Left lobe of liver (tissue), 2 donors: ENCODE measurements at places on chromosomes 2 and 18. TPM values are rescaled to one million over a fixed set of nuclear protein-coding genes. Genes with fewer than 3 reads are reported as not detected.

The SMYD5 gene
- 6.0 TPM for total RNA-seq

The GDF7 gene
- total RNA-seq, result 3.5 TPM

The IL36G gene
- 0.20 TPM for total RNA-seq

The SULT1C2 gene
- total RNA-seq, result 1.9 TPM

The AGXT gene
- total RNA-seq, result 1,805 TPM

The ID2 gene
- total RNA-seq, result 121 TPM

The UGT1A1 gene
- 152 TPM for total RNA-seq

The ANKRD62 gene
- total RNA-seq, result not detected

The M1AP gene
- total RNA-seq, result not detected

The AQP12A gene
- total RNA-seq, result not detected

The STAMBP gene
- total RNA-seq, result 13.3 TPM

The UGT1A4 gene
- total RNA-seq, result 454 TPM

The PAX8 gene
- 0.65 TPM for total RNA-seq

The UGT1A3 gene
- 52.8 TPM for total RNA-seq

The TUBB8B gene
- not detected for total RNA-seq

The SERPINB7 gene
- total RNA-seq, result not detected

The KCNE4 gene
- total RNA-seq, result 1.2 TPM
